ENCODE measurements at places on chromosomes 1 and 21.

DNA sequence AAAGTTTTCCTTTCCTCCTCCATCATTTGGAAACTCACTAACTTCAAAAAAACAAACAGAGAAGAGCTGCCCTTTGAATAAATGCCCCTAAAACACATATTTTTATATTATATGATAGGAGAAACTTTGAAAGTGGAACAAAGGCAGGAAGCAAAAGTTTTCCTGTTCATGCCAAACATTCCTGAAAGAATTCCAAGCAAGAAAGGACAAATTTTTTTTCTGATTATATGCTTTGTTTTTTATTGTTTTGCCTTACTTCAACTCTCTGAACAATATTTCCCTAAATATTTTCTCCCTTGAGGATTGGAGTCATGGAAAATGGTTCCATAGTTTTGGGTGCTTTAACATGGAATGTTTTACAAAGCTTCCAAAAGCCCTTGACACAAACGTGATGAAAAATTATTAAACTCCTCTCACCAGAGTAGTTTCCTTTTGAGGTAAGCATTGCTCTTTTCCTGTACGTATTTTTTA is 638.5 kb upstream of the CAMK1G start:
- peak; percentile 61 for DNase-seq

GRCh38 chr1:68363339-68363738 is 86.4 kb downstream of the RPE65 start:
- DNase-seq, result no peak

GRCh38 chr1:29186252-29186651 is 4.6 kb upstream of the SRSF4 start:
- no peak for DNase-seq

- no peak for DNase-seq
These were observed 12.4 kb upstream of the BSDC1 start for GRCh38 chr1:32406629-32407111.

- no peak for DNase-seq
These were observed 59.6 kb upstream of the ST6GALNAC5 start for GRCh38 chr1:76807543-76808260.

DNA sequence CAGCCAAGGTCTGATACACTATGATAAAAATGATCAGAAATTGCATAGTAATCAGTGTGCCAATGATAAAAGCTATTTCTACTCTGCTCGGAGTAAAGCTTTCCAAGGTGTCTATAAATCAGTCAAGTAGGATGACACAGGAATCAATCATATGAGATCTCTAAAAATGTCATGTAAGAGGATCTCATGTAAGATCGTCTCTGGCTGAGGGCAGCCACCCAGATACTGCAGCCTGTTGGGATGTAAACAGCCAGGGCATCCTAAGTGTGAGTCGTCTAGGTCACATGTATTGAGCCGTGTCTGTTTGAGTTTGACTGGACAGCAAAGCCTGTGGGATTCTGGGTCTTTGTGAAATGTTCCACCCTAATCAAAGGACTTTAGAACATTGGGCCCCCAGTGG is 2.8 kb upstream of the TEX35 start:
- DNase-seq, result no peak

- DNase-seq, result no peak
These were observed 160.1 kb downstream of the TBX15 start for GRCh38 chr1:118828038-118828437.

DNA sequence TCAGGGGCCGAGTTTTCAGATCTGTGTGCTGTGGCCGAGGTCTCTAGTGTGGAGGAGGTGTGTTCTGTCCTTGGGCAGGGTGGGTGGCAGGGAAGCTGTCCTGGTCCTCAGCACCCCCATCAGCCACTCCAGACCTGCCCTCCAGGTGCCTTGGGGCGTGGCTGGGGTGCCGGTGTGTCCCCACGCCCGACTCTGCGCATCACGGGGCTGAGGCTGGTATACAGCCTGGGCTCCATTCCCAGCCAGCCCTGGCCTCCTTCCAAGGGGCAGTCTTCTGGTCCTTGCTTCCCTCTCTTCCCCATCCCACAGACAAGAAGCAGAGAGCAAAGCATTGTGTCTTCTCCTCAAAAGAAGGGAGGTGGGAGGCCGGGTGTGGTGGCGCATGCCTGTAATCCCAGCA is 4.0 kb downstream of the SAMD11 start:
- no peak for DNase-seq

GRCh38 chr1:30085811-30086770 is 637.3 kb downstream of the MATN1 start:
- DNase-seq, result peak; percentile 18

GRCh38 chr1:11842154-11843041 is 5.2 kb downstream of the NPPA start:
- peak; percentile 89 for DNase-seq

GRCh38 chr1:24897263-24898151 is 32.6 kb downstream of the RUNX3 start:
- DNase-seq, result no peak

- no peak for DNase-seq
These were observed 64.0 kb upstream of the KCNK2 start for GRCh38 chr1:215018555-215018954.

- peak; percentile 42 for DNase-seq
These were observed 19.7 kb upstream of the PGBD2 start for GRCh38 chr1:248886237-248886895.

- DNase-seq, result no peak
These were observed 58.5 kb downstream of the PSMG1 start for GRCh38 chr21:39124681-39125251.

DNA sequence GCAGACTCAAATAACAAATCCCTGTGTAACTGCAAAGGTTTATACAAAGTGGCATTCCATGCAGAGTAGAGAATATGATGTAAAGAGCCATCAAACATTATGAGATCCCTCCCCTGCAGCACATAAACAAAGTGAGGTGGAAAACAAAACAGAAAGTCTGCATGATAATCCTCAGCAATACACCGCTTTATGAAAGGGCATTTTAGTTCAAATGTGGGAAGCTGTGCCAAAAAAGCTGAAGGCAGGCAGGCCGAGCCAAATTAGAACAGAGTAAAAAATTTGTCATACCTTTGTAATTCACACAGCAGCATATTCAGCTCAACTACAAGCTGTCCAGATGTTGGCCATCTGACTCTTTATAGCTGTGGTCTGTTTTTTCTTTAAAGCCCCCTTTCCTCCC is 113.5 kb downstream of the LHX9 start:
- peak; percentile 18 for DNase-seq

DNA sequence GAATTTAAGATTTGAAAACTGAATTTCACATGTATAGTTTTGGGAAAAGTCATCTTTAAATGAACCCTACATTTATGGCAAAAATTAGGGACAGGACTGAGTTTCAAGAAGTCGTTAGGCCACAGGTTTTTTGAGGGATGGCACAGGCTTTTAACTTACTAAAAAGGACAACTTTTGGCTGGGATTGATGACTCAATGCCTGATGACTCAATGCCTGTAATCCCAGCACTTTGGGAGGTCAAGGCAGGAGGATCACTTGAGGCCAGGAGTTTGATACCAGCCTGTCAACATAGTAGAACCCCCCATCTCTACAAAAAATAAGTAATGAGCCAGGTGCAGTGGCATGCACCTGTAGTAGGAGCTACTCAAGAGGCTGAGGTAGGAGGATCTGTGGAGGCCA is 15.9 kb downstream of the UCK2 start:
- no peak for DNase-seq

DNA sequence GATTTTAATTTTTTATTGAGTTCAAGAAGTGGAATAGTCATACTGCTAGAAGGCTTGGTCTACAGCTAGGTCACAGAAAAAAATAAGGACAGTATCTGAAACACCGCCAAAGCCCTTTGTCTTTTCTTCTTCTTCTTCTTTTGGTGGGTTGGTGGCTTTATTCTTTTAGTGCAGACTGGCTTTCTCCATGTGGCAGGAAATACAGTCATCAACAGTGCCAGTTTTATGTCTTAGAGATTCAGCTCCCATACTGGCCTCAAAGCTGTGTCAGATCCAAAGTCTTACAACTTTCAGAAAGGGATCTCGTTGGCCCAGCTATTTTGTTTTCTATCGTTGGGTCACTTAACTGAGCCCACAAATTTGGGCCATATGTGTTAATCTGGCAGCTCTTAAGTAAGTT is 58.2 kb downstream of the FNBP1L start:
- DNase-seq, result no peak

- DNase-seq, result no peak
These were observed 20.2 kb downstream of the COL18A1 start for GRCh38 chr21:45424854-45425795.

GRCh38 chr1:82844447-82844846 is 1043.7 kb downstream of the ADGRL2 start:
- DNase-seq, result no peak

- DNase-seq, result no peak
These were observed 646.3 kb downstream of the KIF26B start for GRCh38 chr1:245800901-245801605.

GRCh38 chr1:197659171-197659570 is 116.1 kb downstream of the DENND1B start:
- DNase-seq, result no peak

DNA sequence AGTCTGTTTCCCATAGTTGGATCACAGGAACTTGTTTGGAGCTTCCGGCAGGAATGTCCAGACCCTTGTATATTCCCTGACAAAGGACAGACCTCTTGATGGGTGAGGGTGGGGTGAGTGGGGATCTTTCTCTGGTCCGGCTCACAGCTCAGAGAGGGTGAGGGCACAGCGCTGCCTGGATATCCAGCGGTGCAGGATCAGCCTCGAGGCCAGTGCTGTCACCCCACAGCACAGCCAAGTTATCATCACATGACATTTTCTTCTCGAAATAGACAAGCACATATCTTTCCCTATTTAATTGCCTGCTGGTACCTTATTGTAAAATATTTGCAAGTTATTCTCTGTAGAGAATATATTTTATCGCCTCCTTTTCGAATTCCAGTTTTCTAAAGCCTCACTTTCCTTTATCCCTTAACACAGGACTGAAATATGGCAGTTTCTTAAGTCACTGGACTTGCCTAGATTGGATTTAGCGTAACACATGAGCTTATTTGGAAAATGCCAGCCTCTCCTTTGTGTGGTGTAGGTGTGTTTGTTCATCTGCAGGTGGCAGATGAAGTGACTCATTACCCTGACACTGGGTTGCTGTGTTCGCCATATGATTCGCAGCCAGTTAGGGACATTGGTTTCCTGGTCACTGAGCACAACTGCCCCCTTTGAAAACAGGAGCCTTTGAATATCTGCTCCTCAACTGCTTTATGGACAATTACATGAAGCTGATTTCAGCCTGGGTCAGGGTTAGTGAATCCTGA is 21.4 kb downstream of the CLIC6 start:
- no peak for DNase-seq

DNA sequence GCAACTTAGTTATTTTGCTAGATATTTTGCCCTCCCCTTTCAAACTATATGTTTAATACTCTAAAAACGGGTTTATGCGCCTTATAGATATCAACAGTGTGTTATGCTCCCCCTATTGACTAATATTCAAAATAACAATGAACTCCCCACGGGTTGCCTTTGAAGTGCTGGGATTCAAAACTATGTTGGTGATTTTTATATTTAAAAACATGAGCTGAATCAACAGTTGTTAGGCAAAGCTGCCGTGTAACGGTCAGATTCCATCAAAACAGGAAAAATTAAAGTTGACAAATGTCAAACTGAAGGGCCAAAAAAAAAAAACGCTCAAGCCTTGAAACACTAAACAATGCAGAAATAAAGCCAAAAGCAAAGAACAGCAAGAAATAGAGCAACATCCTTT is 2.5 kb downstream of the TGFBR3 start:
- DNase-seq, result peak; percentile 67

DNA sequence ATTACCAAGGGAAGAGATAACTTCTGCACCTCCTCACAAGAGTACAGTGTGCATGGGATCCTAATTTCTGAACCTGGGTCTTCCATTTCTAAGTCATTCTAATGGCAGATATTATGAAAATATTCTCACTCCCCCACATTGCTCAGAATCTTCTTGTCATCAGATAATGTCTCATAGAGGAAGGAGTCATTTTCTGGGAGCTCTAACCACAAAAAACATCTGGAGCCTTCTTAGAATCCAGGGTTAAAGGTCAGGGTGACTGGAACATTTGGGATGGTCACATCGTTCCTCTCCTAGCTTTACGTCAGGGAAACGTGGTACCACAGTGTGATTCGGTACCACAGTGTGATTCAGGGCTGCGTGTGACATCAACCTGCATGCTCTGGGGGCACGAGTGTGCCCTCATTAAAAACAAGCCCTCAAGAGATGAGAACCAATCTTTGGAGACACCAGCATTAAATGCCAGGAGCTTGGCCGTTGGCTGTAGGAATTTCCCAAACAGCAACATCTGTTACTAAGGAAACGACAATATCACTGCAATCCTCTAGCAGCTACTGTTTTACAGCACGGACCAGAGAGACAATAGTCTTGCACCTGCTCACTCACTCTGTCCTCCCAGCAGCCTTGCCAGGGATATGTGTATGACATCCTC is 179.1 kb downstream of the PSMG1 start:
- DNase-seq, result peak; percentile 79

- DNase-seq, result no peak
These were observed at the start of gene GSTM3 for GRCh38 chr1:109740615-109741373. TSS of gene GSTM3 (minus strand) at chr1:109741038. CDS start at chr1:109740287, 751 bp downstream.

DNA sequence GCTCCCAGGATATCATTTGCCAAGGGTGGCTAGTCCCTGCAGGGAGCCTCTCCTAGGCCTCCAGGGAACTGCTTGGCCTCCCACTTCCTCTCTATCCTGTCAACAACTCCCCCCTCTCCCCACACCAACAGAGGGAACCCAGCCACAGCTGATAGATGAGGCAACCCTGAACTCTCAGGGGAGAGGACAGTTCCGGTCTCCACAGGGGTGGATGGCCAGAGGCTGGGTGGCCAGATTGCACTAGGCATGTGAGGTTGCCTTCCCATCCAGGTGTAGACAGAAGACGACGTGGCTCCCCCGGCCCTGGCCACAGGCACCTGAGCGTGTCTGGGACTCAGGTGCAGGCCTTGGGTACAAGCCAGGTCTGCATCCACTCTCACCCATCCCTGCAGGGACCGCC is 53.3 kb downstream of the TOR1AIP2 start:
- no peak for DNase-seq

DNA sequence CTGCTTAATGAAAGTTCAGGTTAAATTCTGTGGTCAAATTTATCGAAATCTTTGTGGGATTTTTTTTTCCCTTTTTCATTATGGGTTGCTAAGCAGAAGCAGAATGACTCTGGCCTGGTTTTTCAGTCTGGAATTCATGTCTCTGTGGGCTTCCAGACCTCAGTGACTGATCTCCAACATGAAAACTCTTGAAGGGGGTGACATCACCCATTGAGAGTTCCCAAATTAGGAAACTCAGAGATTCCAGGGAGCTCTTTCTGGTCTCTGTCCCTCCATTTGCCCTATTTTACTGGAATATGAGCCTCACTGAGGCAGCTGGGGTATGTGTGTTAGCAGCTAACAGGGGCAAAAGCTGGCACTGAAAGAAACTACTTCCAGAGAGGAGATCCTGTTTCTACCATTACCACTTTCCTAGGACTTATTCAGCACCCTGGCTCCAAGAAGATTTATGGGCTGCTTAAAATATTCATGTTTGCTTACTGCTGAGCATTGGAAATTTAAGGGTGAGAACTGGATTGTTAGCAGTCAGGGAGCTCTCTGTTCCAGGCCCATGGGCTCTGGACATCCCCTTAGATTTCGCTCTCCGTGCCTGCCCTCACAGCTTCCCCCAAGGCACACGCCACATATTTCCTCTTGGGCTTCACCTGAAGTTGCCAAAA is 203.4 kb upstream of the SPAG17 start:
- DNase-seq, result no peak

- no peak for DNase-seq
These were observed 55.7 kb downstream of the NID1 start for GRCh38 chr1:236009191-236009590.

GRCh38 chr1:79369091-79369490 is 362.6 kb upstream of the ADGRL4 start:
- no peak for DNase-seq

- DNase-seq, result peak; percentile 69
These were observed 662.9 kb downstream of the PLPP3 start for GRCh38 chr1:55916481-55916880.

GRCh38 chr1:37673920-37674319 is 18.4 kb upstream of the CDCA8 start:
- DNase-seq, result no peak
